ENCODE measurements at places on chromosomes 16 and 17. TPM values are rescaled to one million over a fixed set of nuclear protein-coding genes. Genes with fewer than 3 reads are reported as not detected.

DNA sequence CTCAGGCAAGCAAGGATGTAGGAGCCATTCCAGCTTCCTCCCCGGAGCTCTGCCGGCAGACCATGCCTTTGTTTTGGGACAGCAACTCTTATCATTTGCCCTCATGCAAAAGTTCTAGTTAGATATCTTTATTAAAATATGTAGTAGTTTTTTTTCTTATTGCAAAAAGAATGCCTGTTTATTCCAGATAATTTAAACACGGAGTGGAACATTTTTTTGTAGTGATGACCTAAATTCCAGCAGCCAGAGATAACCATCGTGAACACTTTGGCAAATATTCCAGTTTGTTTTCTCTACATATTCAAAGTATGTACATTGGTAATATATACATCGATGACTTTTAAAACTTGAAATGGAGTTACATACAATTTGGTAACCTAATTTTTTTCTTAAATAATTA lies 54.8 kb downstream of the CRISPLD2 start:
- DNase-seq, result no peak

GNG13 gene
- total RNA-seq, result not detected

GRCh38 chr17:58533616-58534188 lies 19.3 kb upstream of the MTMR4 start:
- DNase-seq, result no peak

DNA sequence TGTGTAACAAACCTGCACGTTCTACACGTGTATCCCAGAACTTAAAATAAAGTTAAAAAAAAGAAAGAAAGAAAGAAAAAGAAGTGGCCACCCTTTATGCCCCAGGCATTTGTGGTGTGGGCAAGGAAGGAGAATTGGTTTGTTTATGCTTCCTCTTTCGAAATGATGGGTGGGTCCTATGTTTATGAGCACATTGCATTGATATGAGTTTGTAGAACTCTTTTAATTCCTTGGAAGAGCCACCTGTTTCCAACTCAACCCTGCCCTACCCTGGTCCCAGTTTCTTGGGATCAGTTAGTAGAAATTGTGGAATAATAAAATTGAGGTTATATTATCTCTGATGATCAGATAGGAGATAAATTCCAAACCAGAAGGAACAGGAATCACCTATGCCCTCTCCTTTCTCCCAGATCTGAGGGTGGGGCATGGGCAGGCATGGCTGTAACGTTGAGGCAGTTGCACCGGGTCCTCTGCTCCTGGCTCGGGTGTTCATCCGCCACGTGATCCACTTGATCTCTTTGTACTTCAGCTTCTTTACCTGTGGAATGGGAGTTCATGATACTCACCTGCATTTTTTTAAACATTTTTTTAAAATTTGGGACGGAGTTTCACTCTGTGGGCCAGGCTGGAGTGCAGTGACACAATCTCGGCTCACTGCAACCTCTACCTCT lies 15.9 kb downstream of the CHAD start:
- no peak for DNase-seq

GRCh38 chr17:8940866-8941471 lies 24.5 kb downstream of the PIK3R5 start:
- DNase-seq, result peak; percentile 27

DNA sequence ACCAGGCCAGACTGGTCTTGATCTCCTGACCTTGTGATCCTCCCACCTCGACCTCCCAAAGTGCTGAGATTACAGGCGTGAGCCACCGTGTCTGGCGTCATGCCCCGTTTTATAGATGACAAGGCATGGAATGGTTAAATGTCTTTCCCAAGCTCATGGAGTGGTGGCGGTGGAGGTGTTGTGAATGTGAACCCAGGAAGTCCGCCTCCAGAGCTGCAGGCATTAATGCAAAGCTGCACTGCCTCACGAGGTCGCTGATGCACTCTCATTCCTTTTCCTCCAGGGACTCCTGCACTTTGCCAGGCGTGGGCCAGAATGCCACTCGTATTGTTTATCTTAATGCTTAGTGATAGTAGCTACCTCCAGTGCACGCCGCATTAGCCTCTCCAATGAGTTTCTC lies 149.6 kb downstream of the WWOX start:
- DNase-seq, result no peak

- DNase-seq, result no peak
These were observed 644.1 kb downstream of the KCNJ2 start for GRCh38 chr17:70813355-70813930.

FAHD1 gene
- total RNA-seq, result 19.3 TPM

Data from CD8-positive, alpha-beta memory T cell (primary cell).